ENCODE measurements at places on chromosomes 6 and 20. TPM values are rescaled to one million over a fixed set of nuclear protein-coding genes. Genes with fewer than 3 reads are reported as not detected.

DNA sequence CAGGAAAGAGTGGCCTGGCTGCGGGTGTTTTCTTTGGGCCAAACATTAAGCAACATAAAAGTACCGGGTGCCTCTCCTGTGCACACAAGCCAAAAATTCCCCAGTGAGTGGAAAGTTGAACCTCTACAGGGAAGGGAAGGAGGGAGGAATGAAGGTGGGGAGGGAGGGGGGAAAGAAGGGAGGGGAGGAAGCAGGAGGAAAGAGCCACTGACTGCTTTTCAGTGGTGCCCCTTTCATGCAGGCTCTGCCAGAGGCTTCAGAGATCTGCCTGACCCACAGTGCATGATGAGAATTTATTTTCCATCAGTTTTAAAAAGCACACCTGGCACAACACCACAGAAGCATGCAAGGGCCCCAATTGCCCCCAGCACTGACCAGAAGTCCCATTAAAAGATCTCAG lies 27.5 kb upstream of the AVP start:
- DNase-seq: no peak

GRCh38 chr20:46185353-46185752 lies 67.2 kb downstream of the CD40 start:
- DNase-seq: no peak

GRCh38 chr6:112912416-112913101 lies 565.4 kb downstream of the RFPL4B start:
- DNase-seq: no peak

GRCh38 chr6:30766461-30767157 lies 22.3 kb upstream of the IER3 start:
- no peak for DNase-seq

- no peak for DNase-seq
These were observed 35.7 kb downstream of the KCNB1 start for GRCh38 chr20:49446808-49447207.

GRCh38 chr6:41191569-41191968 lies 9.4 kb downstream of the TREML2 start:
- peak; percentile 30 for DNase-seq

DNA sequence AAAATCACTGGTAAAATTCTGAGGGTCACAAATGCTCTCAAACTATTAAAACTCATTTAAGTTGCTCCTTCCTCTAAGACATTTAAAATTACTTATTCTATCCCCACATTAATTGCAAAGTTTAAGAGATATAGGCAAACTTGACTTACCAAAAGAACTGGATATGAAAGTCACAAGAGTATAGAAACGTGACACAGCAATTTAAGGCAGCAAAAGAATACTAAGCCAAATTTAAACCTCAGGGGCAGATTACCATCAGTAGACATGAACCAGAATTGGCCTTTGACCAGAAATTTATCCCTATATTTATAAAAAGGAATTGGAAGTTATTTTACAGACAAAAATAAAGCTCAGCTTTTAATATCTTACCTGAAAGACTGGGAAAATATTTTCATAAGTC lies 56.0 kb downstream of the MAP3K7 start:
- no peak for DNase-seq

- DNase-seq: no peak
These were observed 43.7 kb downstream of the TOP1 start for GRCh38 chr20:41072190-41072863.

GRCh38 chr20:32664678-32665159 lies 9.0 kb downstream of the C20orf203 start:
- no peak for DNase-seq

CCDC167 gene
- 65.2 TPM for total RNA-seq

OR2B6 gene
- not detected for total RNA-seq

NELFCD gene
- total RNA-seq: 80.5 TPM

Data from activated CD4-positive, alpha-beta memory T cell treated with anti-CD3 and anti-CD28 coated beads for 36 hours (primary cell).